ENCODE measurements at places on chromosomes 11 and 22.

DNA sequence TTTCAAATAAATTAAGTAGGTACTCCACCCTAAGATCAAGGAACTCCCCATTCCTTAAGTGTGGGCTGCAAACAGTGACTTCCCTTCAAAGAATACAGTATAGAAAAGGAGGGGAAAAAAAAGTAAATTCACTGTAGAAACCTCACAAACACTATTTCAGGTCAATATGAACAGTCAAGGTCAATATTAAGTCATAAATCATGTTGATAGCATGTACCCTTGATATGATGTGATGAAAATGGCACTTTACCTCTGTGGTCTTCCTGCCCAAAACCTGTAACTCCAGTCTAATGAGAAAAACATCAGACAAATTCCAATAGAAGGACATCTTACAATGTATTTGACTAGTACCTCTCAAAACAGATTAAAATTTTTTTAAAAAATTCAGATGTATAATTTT, 8.2 kb downstream of the CKAP5 start:
- no peak for DNase-seq

GRCh38 chr11:128282053-128282452, 305.3 kb downstream of the ETS1 start:
- no peak for DNase-seq

DNA sequence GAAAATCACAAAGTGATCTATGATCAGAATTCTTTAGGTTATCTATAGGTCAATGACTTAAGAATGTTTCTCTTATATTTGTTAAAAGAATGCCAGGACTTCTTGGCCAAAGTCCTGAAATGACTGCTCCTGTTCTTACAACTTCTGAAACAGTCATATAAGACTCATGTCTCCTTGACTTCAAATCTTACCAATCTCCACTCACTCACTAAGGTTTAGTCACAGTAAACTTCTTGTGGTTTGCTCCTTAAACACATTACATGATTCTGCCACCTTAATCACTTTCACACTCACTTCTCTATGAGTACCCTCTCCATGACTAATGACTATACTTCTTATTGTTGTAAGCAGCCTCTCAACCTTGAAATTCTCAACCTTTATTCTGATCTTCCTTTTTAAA, 648.7 kb upstream of the CCDC179 start:
- peak; percentile 87 for DNase-seq

DNA sequence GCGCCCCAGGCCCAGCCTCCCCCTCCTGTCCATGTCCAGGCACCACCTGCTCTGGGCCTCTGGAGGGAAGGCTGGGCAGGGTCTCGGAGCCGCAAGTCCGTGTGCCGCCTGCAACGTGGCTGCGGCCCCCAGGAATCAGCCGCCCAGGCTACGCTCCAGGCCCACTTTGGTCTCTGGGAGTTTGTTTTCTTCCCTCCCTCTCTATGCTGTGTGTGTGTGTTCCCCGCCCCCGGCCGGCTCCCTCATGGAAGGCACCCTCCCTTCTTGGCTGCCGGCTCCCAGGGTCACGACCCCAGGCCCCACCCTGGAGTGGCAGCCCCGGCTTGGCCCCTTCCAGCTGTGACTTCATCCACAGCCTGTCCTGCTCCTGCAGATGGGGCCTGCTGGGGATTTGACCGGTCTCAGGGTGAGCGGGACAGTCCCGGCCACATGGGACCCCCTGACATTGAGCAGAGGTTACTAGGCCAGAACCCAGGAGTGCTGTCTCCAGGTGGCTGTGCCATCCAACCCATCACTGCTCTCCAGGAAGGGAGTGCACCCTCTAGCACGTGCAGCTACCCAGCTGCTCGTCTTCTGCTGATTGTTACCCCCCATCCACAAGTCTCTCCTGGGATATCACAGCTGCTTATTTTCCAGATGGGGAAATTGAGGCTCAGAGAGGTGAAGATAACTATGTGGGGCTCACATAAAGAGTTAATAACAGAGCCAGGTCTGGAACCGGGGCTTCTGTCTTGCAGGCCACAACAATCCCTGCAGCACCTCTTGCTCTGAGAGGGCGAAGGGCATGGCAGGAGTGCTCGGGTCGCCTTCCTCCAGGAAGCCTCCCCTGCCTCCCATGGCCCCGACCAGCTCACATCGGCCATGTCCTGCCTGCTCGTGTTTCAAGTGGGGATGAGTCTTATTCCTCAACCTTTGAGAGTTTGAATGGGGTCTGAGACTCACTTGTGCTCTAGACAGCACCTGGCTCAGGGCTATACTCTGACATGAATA, 2.8 kb upstream of the LIF start:
- DNase-seq: peak; percentile 65

GRCh38 chr11:29029452-29029851, 921.3 kb downstream of the METTL15 start:
- no peak for DNase-seq

Data from RKO (cell line).